OCI-M1 (cell line): ENCODE measurements at places on chromosomes 6 and 20.

DNA sequence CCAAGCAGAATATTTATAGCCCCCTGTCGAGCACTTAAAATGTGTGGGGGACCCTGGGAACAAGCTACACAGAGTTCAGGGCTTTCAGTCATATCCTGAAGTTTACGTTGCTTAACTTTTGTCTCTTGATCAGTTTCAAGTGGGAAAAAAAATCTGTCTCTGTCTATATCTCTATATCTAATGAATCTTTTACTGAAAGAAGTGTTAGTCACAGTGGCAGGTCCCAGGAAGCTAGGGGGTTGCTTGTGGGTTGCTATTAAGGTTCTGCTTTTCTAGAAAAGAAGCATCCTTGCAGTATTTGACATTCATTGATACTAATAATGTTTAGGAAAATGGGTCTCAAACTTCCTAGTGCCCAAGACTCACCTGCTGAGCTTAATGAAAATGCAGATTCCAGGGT is 76.7 kb upstream of the CLDN20 start:
- peak; percentile 22 for DNase-seq

- no peak for DNase-seq
Observed at GRCh38 chr6:107692351-107692750, 131.8 kb downstream of the SCML4 start.

DNA sequence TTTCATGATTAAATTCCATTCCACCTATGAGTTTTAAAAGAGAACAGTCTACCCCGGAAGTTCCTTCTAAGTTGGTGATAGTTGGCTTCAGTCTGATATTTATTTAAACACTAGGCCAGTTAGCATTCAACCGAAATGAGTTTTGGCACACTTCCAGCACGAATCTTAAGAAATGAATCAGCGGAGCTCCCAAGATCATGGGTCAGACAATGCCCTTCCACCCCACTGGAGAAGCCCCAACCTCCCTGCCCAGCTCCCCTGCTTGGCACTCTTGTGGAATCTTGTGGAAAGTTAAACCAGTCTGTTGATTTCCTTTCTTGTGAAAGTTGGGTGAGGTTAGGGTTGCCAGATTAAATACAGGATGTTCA is 64.3 kb downstream of the MKKS start:
- peak; percentile 49 for DNase-seq

GRCh38 chr20:45064812-45065211 is 36.1 kb downstream of the KCNS1 start:
- DNase-seq: no peak

GRCh38 chr20:45060294-45060693 is 40.6 kb downstream of the KCNS1 start:
- DNase-seq: no peak

- DNase-seq: no peak
Observed at GRCh38 chr6:11979866-11980265, 32.2 kb upstream of the HIVEP1 start.

DNA sequence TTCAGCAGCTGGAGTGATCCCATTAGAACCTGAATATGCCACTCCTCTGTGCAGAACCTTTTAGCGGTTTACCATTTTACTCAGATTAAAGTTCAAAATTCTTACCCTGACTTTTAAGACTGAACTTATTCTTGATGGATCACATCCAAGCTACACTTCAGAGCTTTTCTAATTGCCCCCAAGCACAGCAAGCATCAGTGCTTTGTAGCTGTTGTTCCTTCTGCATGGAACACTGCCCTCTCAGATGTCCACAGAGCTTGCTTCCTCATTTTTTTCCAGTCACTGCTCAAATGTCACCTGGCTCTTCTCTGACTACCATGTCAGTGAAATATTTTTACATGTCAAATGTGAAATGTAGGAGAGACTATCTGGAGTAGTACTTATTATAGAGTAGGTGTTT is 1.6 kb upstream of the SLC35B3 start:
- DNase-seq: peak; percentile 20
